Naive B cell (primary cell): ENCODE measurements at places on chromosomes 2 and 18.

- no peak for DNase-seq
Measured at GRCh38 chr2:157838442-157839161, 37.5 kb downstream of the ACVR1 start.

GRCh38 chr2:45403036-45403435 lies 208.0 kb downstream of the SRBD1 start:
- no peak for DNase-seq

GRCh38 chr2:174362949-174363348 lies 28.2 kb downstream of the SP9 start:
- no peak for DNase-seq

DNA sequence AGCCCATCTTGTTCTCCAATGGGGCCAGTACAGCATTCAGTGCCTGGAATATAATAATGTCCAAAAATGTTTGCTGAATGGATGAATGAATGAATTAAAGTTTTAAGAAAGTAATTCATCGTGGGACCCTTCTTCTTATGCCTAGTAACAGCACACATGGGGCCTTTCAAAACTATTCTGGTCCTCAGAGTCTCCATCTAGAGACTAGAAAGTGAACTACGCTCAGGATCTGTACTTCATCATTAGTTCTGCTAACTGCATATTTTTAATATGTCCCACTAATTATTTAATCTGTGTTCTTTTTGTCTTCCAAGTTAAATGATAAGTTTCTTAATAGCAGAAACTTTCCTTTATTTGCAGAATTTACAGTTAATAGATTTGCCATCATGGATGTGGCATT lies 172.5 kb downstream of the SMAD2 start:
- DNase-seq: no peak

DNA sequence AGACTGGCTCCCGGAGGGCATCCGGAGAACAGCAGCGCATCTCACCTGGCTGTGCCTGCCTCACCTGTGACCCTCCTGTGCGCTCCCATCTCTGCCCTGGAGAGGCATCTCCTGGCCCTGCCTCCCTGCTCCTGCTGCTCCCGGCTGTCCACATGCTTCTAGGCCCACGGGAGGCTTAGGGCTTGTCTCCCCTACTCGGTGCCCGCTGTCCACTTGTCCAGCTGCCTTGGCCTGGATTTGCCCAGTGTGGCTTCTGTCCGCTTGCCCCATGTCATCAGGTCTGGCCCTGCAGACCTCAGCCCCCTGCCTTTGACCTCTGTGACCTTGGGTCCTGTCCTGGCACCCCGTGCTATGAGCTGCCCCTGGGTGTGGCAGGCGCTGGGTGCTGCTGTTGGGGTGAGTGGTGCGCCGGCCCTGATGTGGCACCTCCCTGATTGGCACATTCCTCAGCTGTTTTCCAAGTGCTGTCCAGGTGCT lies 4.5 kb downstream of the BOK start:
- no peak for DNase-seq

DNA sequence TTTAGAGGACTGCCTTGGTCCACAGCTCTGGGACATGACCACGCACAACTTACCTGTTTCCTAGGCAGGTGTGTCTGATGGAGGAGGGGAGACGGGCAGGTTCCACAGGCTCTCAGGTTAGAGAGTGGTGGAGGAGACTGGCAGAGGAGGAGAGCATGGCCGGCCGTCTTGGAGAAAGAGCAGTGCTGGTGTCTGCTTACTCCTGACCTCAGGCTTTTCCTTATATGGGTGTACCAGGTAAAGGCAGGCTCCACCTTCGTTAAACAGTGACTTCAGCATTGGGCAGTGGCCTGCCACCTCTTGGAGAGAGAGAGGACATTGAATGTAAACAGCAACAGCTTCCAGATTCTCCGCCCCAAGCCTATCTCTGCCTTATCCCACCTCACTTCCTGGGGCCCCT lies at the start of gene CAPN13:
Gene CAPN13 (minus strand): TSS at position 198 of the 400 bp plus-strand sequence. CDS start 20,121 bp downstream, outside the sequence.
- no peak for DNase-seq

DNA sequence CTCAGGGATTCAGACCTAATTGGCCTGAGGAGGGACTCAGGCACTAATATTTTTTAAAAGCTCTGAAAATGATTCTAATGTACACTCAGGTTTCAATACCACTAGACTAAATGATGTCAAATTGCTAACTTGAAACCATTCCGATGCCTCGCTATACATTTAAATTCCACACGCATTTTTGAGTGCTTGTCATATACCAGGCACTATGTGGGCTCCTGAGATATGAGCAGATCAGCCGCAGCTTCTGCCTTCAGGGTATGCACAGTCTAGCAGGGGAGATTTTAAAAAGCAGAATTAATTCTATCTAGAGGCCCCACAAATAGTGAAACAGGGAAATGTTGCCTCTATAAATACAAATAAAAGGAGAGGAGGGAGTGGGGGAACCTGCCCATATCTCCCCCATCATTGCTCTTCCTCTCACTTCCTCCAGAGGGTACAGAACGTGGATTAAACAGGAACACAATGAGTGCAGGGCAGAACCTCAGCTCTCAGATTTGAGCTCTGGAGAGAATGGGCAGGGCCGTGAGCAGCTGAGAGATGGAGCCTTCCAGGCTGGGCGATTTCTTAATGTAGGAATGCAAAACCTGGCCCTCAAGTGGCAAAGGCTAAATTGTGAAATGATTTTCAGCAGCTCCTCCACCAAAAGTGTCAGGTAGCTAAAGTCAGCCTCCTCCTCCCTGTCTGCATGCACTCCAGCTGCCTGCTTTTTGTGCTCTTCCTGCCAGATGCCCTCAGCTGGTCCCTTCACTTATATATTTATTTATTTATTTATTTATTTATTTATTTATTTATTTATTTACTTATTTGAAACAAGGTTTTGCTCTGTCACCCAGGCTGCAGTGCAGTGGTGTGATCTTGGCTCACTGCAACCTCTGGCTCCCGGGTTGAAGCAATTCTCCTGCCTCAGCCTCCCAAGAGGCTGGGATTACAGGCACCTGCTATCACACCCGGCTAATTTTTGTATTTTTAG lies 24.6 kb upstream of the LBH start:
- DNase-seq: no peak

DNA sequence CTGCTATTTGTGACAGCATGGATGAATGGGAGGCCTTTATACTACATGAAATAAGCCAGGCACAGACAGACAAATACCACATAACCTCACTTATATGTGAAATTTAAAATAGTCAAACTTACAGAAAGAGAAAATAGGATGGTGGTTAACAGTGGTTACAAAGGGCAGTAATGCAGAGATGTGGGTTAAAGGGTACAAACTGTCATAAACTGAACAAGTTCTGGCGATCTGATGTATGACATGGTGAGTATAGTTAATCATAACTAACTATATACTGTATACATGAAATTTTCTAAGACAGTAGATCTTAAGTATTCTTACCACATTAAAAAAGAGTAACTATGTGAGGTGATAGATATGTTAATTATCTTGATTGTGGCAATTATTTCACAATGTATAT lies 558.1 kb upstream of the ZNF804A start:
- DNase-seq: no peak

DNA sequence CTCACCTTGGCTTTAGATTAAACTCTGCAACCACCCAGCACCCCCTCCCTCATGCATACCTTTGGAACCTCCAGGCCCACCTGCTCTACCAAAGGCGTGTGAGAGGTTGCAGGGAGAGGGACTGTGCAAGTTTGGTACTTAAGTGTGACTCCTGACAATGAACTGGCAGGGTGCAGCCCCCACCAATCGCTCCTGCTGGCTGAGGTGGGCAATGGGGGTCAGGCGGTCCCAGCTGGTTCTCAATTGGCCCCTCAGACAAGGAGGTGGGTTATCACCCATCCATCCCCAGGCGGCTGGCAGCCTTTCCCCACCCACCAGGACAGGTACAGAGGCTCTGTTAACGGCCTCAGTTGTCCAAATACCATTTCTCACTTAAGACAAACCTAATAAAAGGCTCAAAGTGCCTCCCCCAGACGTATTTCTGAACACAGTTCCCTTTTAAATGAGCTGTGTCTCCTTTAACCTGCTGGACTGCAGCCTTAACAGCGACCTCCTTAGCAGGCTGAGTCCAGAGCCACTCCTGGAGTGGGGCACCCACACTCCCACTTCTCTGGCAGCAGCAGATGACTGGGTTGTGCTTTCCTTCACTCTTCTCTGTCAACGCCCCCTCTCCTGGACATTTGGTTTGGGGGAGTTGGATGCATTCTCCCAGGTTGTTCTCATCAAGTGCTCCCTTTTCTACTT lies 169.2 kb upstream of the SMAD2 start:
- no peak for DNase-seq
